ENCODE measurements at places on chromosomes 1 and 21.

DNA sequence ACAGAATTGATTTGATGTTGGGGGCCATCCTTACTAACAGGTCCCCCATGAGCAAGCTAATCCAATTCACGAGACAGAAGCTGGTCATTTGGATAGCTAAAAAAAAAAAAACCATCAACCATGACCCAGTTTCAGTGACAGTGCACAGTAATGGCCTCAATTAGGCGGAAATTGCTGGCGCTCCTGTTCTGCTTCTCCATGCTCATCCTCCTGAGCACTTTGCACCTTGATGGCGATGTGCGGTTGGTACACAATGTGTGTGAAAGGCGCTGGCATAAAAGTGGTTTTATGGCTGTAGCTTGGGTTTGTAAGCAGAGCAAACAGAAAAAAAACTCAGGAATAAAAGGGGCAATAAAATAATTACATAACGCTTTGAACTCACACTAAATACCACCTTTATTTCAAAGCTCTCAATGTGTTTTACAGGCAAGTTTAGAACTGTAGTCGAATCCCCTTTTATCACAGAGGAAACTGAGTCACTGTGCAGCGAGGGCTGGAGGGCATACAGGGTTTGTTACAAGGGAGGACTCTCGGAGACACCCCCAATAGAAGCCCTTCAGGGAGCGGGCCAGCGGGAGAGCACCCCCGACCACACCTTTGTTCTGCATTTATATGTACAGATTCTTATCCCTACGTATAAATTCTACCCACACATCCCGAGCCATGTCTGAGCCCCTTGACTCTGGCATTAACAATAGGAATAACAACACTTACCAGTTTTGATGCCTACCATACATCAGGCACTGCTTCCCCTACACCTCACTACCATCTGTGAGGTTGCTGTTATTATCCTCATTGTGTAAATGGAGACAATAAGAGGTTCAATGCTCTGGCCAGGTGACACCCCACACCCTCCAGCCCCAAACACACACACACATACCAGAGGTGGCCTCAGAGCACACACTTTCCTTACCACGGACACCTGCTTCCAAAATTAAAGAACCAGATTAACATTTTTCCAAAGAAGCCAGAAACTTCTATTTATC is 213.5 kb upstream of the IRF2BP2 start:
- no peak for DNase-seq

- no peak for DNase-seq
These were observed 53.1 kb upstream of the LBR start for GRCh38 chr1:225480825-225481434.

GRCh38 chr1:95287825-95288224 is 53.8 kb downstream of the RWDD3 start:
- DNase-seq: no peak

DNA sequence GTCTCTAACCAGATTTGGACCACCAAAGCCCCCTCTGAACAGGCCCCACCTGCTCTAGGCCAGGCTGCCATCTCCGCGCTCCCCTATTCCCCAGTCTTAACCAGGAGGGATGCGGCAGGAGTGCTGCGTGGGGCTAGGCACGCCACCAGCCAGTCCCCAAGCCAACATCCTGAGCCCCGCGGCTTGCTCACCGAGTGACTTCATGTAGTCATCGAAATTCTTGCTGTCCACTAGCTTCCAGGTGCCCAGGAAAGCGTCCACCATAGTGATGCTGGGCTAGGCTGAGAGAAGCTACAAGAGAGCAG is 173 bp downstream of the FABP3 start:
- no peak for DNase-seq

GRCh38 chr1:12697397-12697796 is 18.5 kb upstream of the AADACL3 start:
- no peak for DNase-seq

- DNase-seq: peak; percentile 41
These were observed 143.4 kb upstream of the ERRFI1 start for GRCh38 chr1:8169364-8170058.

DNA sequence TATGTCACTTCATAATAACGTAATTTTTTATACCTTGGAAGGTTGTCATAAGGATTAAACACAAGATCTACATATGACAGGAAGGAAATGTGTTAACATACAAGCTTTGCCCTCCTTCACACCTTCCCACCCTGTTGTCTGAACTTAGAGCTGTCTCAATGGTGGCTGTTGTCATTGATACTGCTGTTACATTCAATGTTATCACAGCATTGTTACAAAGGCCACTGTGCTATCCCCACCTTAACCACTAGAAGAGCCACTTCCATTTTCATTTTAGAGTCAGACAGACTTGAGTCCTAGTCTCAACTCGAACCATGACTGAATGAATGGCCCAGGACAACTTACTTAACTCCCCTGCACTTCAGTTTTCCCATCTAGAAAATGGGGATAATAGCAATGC is 31.2 kb downstream of the TAS1R2 start:
- no peak for DNase-seq

DNA sequence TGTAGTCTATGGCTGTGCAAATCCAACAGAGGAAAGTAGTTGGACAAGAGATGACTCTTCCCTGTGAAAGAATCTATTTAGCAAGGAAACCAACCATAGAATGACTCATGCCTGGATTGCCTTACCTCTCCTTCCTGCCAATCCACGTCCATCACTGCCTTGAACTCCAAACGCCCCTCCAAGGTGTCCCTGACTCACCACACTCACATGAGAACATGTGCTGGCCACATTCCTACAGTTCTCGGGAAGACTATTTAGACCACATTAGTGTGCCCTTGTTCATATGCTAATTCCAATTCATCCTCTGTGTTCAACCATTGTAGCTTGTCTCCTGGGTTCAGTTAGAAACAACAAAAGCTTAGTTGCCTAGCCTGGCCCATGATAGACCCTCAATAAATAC is 157.3 kb downstream of the SLC30A10 start:
- DNase-seq: no peak

DNA sequence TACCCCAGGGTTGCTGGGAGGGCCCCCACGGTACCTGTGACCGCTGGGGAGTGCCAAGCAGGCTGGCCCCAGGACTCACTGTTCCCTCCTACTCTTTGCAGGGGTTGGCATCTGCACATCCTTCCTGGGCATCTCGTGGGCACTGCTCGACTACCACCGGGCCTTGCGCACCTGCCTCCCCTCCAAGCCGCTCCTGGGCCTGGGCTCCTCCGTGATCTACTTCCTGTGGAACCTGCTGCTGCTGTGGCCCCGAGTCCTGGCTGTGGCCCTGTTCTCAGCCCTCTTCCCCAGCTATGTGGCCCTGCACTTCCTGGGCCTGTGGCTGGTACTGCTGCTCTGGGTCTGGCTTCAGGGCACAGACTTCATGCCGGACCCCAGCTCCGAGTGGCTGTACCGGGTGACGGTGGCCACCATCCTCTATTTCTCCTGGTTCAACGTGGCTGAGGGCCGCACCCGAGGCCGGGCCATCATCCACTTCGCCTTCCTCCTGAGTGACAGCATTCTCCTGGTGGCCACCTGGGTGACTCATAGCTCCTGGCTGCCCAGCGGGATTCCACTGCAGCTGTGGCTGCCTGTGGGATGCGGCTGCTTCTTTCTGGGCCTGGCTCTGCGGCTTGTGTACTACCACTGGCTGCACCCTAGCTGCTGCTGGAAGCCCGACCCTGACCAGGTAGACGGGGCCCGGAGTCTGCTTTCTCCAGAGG is 6.8 kb downstream of the XKR8 start:
- no peak for DNase-seq

- DNase-seq: no peak
These were observed 35.9 kb upstream of the RNF19B start for GRCh38 chr1:33000427-33001026.

GRCh38 chr1:59125154-59125553 is 171.7 kb upstream of the FGGY start:
- DNase-seq: no peak

- DNase-seq: peak; percentile 90
These were observed at the start of gene NDUFS2 for GRCh38 chr1:161201836-161202712. Gene NDUFS2 (plus strand): TSS chr1:161202367. CDS start chr1:161202386, 19 bp downstream.

GRCh38 chr1:220271706-220272046 is 577 bp downstream of the RAB3GAP2 start:
- DNase-seq: no peak

GRCh38 chr1:12567288-12567819 is 50.7 kb downstream of the DHRS3 start:
- DNase-seq: no peak
